ENCODE measurements at places on chromosomes 3 and 15.

DNA sequence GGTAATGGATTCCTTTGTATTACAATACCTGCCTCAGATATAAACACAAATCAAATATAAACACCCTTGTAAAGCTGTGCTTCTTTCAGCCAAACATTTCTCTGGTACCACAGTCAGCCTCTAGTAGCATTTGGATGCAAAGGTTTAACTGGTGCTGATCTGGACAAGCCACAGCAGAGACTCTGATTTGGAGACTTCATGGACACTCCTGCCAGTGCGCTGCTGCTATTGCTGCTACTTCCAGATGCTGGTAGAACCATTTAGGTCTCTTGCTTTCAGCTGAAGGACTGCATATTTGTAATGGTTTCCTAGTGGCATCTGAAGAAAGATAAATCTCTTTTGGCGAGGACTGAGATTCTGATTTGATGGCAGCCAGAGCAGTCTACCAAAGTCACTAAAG, 36.9 kb downstream of the NCK1 start:
- no peak for DNase-seq

GRCh38 chr15:91954292-91954691, 100.8 kb downstream of the SLCO3A1 start:
- DNase-seq: no peak

DNA sequence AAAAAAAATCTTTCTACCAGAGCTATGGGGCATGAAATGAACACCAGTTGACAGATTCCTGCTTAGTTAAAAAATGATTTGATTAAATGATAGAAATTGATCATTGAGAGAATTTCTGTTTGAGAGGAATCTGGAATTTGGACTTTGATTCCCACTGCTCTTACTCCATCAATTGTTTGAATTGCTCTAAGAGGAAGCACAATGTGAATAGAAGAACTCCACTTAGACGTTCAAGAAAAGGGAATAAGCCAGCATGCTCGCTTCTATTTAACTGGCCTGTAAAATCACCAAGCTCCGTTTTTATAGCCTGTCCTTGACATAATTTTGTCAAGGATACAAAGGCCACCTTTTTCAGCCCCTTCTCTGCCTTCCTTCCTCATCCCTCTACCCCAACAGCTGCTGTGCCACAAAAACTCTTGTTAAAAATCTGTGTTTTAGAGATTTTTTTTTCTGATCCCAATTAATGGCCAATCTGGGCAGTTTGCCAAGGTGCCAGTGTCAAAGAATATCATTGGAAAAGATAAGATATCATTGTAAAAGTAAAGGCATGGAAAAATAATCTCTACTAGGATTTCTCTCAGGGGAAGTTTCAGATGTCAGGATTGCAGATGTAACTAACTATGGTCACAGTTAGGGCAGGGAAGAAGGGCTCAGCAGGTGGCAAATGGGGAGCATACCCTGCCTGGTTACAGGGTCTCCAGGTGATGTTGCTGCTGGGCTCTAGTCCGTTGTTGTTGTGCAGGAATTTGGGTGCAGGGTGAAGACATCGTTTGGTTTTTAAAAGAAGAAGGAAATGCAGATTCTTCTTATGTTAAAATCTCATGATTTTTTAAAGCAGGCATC, 301.8 kb upstream of the PDZRN3 start:
- DNase-seq: no peak

- DNase-seq: no peak
Measured at GRCh38 chr3:66828303-66828702, 169.8 kb upstream of the KBTBD8 start.

GRCh38 chr15:60840306-60840702, 361.4 kb upstream of the ICE2 start:
- no peak for DNase-seq

DNA sequence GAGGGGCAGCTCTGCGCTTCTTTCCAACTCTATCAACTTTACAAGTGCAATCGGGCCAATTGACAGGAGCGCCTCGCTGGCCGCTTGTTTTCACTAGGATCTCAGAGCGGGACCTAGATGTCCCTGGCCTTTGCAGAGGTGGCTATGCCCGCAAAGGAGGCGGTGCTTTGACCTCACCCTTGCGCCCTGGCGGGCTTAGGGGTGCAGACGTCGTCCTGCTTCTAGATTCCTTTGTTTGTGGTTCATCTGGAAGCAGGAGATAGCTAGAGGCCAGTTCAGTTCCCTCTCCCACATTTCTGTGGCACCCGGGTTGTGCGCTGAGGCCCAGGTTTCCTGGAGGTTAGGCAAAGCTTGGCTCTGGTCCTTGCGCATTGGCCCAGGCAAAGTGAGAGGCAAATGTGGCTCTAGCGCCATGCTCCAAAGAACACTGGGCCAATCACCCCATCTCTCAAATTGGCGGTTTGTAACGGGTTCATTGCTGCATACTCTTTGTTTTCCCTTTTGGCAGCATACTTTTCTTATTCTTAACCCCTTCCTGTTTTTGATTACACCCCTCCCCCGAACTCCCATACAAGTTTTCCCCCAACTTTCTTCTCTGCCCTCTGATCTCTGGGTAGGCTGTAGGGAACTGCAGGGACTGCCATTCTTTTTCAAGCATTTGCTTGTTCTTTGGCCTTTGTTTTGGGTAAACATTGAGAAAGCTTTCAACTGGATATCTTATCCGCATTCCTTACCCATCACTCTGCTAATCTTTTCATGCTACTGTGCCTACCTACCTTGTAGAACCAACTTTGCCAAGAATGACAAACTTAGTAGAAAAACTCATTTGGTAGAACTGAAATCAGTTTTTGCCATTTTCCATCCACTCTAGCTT, 1.4 kb downstream of the PPM1L start:
- no peak for DNase-seq

DNA sequence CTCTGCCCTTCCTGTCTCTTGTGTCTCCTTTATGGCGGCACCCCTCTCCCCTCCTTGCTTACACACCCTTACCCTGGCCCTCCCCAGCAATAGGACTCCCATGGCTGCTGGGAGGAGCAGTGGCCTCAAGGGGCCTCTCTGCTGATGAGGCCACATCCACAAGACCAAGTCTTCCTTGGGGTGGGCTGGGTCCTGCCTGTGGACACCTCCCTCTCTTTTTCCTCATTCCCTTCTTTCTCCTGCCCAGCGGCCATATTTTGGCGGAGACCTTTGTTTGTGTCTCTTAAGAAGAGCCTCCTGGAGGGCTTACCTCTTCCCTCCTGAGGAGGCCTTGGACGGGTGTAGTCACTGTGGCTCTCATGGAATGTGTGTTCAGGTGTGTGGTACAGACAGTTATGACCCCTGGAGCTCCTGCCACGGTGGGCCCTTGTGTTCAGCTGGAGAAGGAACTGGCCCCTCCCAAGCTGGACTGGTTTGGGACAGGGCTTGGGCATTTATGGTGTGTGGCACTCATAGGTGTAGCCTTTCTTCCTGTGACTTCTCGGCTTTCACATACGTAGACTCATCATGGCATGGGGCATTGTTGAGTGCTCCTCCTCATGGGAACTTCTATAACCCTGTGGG, 56.6 kb upstream of the APEH start:
- no peak for DNase-seq

DNA sequence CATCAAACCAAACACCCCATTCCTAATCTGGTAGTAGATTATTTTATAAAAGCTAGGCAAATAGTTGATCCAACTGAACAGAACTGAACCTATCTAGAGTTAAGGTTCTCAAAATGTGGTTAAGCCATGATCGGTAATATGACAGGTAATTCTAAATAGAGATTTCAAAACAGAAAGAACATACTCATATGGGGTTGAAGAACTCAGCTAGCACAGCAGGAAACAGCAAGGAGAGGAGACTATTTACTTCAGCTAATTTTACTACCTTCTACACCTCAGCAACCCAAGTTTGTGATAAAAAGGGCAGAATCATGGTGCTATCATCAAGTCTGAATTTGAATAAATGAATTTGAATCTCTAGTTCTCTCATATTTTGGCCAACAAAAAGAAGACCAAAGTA, 11.8 kb downstream of the CD47 start:
- DNase-seq: no peak

- no peak for DNase-seq
Measured at GRCh38 chr3:167813169-167814123, 77.9 kb downstream of the SERPINI1 start.

- DNase-seq: no peak
Measured at GRCh38 chr3:185534511-185534910, 17.9 kb downstream of the LIPH start.

GRCh38 chr3:111260878-111261277, 189.3 kb downstream of the NECTIN3 start:
- no peak for DNase-seq

- DNase-seq: no peak
Measured at GRCh38 chr3:9301798-9302197, 52.4 kb upstream of the SRGAP3 start.

GRCh38 chr3:138186221-138186620, 880 bp upstream of the ARMC8 start:
- no peak for DNase-seq

GRCh38 chr15:75023872-75024636, 664 bp downstream of the PPCDC start:
- DNase-seq: no peak

GRCh38 chr3:132461544-132461943, 44.2 kb downstream of the DNAJC13 start:
- DNase-seq: no peak

- DNase-seq: peak; percentile 85
Measured at GRCh38 chr15:92510163-92510882, 116.6 kb downstream of the ST8SIA2 start.

GRCh38 chr15:39582286-39582976, 1.6 kb downstream of the THBS1 start:
- DNase-seq: no peak

GRCh38 chr3:44712455-44713075, at the start of gene ZNF502:
TSS of gene ZNF502 (plus strand) at chr3:44712660. CDS start at chr3:44720262, 7,602 bp downstream.
- DNase-seq: peak; percentile 45

DNA sequence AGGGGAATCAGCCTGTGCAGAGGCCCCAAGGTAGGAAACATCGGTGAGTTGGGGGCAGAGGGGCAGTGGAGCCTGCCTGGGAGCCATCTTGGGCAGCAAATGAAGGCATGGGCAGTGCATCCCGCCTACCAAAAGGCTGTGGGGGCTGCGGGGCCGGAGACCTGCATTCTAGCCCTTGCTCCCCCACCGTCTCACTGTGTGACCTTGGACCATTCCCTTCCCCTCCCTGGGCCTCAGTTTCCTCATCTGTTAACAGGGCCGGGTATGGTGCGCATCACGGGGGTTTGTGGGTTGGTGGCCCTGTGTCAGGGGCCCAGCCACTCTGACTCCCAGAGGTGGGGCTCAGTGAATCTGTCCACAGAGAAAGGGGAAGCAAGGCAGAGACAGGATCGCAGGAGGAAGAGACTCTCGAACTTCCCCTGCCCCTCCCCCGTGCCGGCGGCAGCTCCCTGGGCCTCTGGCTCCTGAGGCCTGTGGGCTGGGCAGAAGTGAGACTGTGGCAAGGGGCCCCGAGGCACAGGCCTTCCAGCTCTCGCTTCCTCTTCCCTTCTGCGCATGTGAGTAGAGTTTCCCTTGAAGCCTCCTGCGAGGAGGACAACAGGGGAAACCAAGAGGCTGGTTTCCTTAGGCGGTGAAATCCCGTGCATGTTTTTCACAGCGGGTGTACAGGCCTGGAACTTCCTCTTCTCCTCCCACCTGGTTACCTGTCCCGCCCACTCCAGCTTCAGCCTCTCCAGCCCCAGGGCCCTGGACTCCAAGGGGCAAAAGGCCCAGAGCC, 42.9 kb downstream of the IDH2 start:
- no peak for DNase-seq

- no peak for DNase-seq
Measured at GRCh38 chr3:58299839-58300516, 6.1 kb upstream of the RPP14 start.

DNA sequence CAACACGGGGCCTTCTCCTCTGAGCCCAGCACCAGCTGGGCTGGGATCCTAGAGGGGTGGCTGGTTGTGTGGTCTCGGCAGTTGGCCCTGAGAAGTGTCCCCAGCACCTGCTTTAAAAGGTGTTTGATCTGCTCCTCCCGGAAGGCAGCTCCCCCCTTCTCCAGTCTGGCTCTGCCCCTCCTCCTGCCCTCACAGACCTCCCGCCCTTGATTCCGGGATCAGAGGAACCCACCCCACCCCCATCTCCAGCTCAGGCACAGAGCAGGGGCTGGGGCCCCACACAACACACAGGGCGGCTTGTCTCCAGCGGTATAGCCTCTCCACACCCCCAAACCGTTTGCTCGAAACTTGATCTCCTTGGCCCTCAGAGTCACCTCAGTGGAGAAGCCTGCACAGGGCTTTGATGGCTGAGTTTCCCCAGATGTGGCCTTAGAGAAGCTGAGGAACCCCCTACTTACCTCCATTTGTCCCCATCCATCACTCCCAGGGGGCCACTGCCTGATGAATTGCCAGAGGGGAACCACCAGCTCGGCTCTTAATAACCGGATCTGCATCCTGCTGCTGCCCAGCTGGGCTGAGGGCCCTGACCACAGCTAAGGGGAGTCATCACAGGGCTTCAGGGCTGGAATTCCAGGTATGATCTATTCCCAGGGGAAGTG, 6.4 kb upstream of the STRA6 start:
- DNase-seq: no peak

- no peak for DNase-seq
Measured at GRCh38 chr15:45589256-45589655, 2.1 kb downstream of the BLOC1S6 start.

GRCh38 chr15:73712107-73712506, 27.9 kb downstream of the CD276 start:
- no peak for DNase-seq

DNA sequence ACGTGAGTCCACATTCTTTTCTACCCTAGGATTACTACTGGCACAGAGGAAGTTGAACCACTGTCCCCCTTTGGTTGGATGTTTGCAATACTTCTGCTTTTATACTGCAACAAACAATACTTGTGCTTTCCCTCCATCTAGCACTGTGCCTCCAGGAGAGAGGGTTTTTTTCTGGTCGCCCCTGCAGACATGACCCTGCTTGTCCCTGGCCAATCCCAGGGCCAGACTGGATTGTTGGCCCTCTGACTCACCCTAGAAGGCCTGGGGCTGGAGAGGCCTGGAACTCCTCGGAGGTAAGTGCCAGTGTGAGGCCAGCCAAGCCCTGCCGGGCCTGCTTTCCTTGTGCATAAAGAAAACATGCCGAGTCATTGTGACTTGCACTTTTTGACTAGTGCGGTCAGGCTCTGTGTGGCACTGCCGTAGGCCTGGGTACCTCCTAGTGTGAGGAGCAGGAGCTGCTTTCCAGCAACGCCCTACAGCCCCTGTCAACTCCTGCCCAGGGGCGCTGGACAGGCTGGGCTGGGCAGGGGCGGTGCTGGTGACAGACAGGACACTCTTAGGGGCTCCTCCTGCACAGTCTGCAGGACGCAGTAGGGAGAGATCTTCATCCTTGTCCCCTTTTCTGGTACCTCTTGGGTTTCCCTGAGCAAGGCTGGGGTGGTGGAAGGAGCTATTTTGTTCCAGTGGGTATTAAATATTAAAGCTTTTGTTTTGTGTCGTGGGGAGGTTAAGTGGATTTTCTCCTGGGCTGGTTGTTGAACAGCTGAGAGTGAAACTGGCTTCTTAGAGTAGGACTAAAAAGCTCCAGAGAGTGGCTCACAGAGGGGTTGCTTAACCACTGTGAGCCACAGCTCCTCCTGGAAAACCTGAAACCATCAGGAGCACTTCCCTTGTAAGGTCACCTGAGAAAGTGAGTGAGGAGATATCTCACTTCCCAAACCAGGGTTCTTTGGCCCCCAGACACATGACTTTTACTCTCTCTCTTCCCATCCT, 14.4 kb upstream of the TKT start:
- peak; percentile 90 for DNase-seq

GRCh38 chr15:52523647-52524046, 5.0 kb downstream of the MYO5A start:
- DNase-seq: no peak
